ENCODE measurements at places on chromosomes 11 and 22. TPM values are rescaled to one million over a fixed set of nuclear protein-coding genes. Genes with fewer than 3 reads are reported as not detected.

Gene DCHS1
- total RNA-seq, result 1.4 TPM

Gene TMEM9B
- total RNA-seq, result 41.8 TPM

Gene L3MBTL2
- total RNA-seq, result 13.2 TPM

Gene LGALS12
- not detected for total RNA-seq

Gene ARHGAP8
- 8.9 TPM for total RNA-seq

Gene EIF3M
- 186 TPM for total RNA-seq

Gene BID
- 12.3 TPM for total RNA-seq

Gene USP2
- 2.8 TPM for total RNA-seq

Gene HBD
- not detected for total RNA-seq

Gene TMEM218
- 14.3 TPM for total RNA-seq

Gene PRR14L
- 36.9 TPM for total RNA-seq

Gene SYT8
- total RNA-seq, result 22.4 TPM

Gene P2RY2
- total RNA-seq, result 44.3 TPM
